Activated CD8-positive, alpha-beta memory T cell treated with anti-CD3 and anti-CD28 coated beads, Interleukin-2, amount 50 U/mL, for 4 hours (primary cell): ENCODE measurements at places on chromosomes 3 and 15.

DNA sequence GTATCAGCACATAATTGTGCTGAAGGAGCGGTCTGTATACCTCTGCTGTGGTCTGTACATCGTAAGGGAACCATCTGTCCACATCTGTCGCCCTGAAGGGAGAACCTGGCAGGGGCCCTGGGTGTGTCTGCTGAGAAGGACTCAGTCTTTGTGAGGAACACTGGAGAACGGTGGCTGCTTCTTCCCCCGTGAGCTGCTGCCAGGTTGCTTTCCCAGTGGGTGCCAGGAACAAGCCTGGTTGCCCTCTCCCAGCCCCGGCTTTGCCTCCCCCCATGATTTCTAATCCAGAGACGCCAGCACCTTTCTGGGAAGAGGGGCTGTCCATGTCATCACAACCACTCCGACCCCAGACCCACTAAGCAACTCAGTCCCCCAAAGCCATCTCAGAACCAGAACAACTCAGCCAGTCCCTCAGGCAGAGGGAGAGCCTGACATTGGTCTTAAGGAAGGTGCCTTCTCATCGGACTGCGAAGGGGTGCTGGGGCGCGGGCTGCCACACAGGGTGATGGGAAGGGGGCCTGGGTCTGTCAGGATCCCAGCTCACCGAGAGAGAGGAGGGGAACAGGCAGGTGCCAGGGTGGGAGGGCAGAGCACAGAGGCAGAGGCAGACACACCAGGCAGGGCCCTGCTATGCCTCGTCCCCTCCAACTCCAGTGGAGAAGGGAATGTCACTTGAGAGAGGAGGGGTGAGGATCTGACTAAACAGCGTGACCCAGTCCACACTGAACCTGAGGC lies 8.5 kb downstream of the TNK2 start:
- DNase-seq = no peak

DNA sequence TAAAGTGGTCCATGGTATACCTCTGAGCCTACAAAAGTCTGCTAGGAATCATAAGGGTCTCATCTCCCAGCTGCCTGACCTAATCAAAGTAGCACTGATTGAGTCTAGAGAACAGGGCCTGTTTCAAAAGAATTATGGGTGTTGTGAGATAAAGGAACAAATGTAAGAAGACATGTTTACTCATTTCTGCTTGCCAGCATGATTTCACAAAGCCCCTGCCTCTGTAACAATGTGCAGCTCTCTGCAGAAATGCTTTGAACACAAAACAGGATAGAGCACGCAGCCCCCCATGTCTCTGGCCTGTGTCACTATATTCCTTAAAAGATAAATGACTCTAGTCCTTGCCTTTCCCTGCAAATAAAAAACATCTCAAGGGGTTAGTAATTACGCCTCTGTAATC lies 94.7 kb upstream of the IGSF10 start:
- no peak for DNase-seq

- no peak for DNase-seq
Observed at GRCh38 chr15:88695691-88696251, 57.0 kb downstream of the ISG20 start.

- no peak for DNase-seq
Observed at GRCh38 chr3:119662604-119663373, 2.4 kb upstream of the POPDC2 start.

DNA sequence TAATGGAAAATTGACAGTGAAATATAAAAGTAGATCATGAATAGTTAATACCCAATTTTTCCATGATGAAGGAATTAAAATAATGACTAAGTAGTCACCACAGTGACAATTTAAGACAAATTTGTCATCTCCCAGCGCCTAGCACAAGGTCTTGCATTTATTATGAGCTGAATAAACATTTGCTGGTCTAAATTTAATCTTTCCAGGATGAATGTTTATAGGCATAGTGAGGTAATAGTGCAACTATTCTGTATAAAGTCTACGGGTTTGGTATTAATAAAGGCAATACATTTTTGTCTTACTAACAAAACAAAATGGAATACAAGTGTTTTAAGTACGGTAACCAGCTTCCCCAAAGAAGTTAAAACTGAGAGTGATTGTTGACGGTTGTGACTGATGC lies 209.3 kb downstream of the CD47 start:
- DNase-seq = no peak

- no peak for DNase-seq
Observed at GRCh38 chr15:49178497-49178896, 8.4 kb downstream of the GALK2 start.

- no peak for DNase-seq
Observed at GRCh38 chr3:17091910-17092582, 207.3 kb downstream of the PLCL2 start.

GRCh38 chr3:41974223-41974622 lies 12.3 kb upstream of the ULK4 start:
- DNase-seq = no peak

DNA sequence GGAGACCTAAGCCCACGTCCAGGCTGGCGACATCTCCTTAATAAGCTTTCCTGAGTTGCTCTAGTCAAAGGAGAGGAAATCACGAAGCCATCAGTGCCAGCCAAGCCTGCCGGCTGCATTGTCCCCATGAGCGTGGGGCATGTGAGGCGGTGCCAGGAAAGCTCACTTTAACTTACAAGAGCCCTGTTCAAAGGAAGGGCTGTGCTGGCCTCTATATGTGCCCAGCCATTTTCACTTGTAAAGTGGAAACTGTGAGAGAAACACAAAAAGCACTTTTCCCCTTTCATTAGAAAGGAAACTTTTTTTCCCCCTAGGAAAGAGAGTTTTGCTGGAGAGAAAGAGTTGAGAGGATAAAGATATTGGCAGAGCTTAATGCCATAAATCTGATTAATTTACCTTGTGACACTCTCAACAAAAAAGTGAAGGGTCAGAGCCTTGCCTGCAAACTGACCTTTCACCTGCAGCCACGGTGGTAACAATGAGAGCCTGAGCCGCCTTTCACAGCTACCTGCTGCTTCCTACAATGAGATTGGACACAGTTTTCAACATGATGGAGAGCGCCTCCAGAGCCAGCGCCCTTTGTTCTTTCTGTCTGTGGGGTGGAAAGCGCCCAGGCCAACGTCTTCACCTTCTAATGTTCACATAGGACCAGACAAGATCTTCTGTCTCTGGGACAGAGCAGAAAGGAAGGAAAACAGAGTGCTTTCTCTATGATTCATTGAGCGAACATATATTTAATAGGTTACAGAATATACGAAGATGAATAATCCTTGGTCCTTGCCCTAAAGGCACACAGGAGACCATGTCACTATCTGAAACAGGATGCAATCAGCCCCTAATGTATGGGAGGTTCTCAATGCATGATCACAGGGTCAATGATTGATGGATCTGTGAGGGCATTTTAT lies 233.1 kb upstream of the HES1 start:
- no peak for DNase-seq
